ENCODE measurements at places on chromosomes 5 and 9.

DNA sequence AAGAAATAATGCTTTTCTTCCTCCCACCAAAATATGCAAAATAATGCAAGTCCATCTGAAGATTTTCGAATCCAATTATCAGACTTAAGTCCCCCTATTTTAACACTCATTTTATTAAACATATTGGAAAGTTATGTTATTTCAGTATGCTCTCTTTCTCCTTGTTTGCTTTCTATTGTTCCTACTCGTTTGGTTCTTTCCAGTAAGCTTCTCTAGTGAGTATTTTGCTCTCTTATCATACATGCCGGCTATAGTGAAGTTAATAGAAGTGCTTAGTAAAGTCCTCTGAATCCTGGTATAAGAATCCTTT lies 517 bp downstream of the ALDH1A1 start:
- no peak for DNase-seq

GRCh38 chr5:56080375-56081052 lies 85.8 kb upstream of the IL6ST start:
- no peak for DNase-seq

GRCh38 chr9:109121232-109121796 lies 1.6 kb upstream of the TMEM245 start:
- no peak for DNase-seq

- DNase-seq = no peak
Measured at GRCh38 chr5:136133922-136134379, 1.3 kb downstream of the SMAD5 start.

- no peak for DNase-seq
Measured at GRCh38 chr5:143186623-143187022, 216.9 kb downstream of the NR3C1 start.

Data from AG09319 (cell line).